ENCODE measurements at places on chromosomes 5 and 9. TPM values are rescaled to one million over a fixed set of nuclear protein-coding genes. Genes with fewer than 3 reads are reported as not detected.

The CTXN3 gene
- total RNA-seq = not detected

The CPEB4 gene
- total RNA-seq = 14.0 TPM

The WHRN gene
- under 0.01 TPM for total RNA-seq

The GCNT4 gene
- total RNA-seq = 0.56 TPM

The PKD2L2 gene
- total RNA-seq = not detected
